Gastroesophageal sphincter (tissue), 4 donors: ENCODE measurements at places on chromosomes 4 and X. TPM values are rescaled to one million over a fixed set of nuclear protein-coding genes. Genes with fewer than 3 reads are reported as not detected.

DNA sequence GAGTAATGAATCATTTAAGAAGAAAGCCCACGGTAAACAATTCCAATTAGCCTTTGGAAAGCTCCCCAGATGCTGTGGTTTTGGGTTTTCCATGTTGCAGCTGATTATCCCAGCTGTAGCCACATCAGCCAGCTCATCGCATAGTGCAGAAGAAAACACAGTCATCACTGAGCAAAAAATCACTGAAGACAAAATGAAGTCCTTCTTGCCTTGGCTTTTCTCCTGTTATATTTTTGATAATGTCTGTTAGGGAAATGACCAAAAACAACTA lies 193.0 kb upstream of the C1QTNF7 start:
- no peak for ATAC-seq

GRCh38 chr4:8675383-8675782 lies 82.8 kb downstream of the CPZ start:
- no peak for ATAC-seq

DNA sequence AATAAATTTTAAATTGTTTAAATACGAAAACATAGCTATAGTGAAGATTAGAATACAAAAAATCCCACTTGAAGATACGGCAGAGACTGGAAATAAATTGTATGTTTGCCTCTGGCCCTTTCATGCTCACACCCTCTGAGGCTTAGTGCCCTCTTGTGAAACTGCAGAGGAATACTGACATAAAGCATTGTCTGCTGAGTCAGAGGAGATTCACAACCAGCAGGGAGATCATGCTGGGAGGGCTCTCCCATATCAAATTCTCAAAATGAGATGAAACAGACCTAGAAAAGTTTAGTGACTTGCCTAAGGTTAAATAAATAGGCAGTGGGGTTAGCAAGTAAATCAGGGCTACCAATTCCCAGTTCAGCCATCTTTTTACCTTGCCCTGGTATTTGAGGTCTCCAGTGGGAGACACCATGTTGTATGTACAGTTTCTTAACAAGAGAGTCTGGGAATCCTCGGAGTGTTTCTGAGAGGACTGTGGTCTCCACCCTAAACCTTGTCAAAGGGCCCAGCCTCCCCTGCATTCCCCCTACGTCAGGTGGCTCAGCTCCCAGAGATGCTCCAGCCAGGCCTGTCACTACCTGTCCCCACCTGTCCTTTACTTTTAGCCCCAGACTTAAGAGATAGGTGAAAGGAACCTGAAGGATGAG lies 581.4 kb upstream of the DIPK2B start:
- ATAC-seq: no peak

The DCX gene
- not detected for total RNA-seq

The CYTL1 gene
- 3.0 TPM for total RNA-seq

GRCh38 chrX:150476164-150476699 lies 92.2 kb upstream of the MTM1 start:
- ATAC-seq: no peak

The TRPC5OS gene
- not detected for total RNA-seq

- no peak for ATAC-seq
Observed at GRCh38 chr4:21655031-21655430, 293.5 kb downstream of the KCNIP4 start.

GRCh38 chr4:154616731-154617130 lies 4.3 kb upstream of the FGG start:
- no peak for ATAC-seq

- no peak for ATAC-seq
Observed at GRCh38 chrX:2784026-2784425, 32.2 kb downstream of the XG start.

GRCh38 chr4:20251796-20252655 lies at the start of gene SLIT2:
Gene SLIT2, plus strand, starts transcription at chr4:20251905. Its CDS starts 1,911 bp downstream, at chr4:20253816.
- ATAC-seq: peak; percentile 91

DNA sequence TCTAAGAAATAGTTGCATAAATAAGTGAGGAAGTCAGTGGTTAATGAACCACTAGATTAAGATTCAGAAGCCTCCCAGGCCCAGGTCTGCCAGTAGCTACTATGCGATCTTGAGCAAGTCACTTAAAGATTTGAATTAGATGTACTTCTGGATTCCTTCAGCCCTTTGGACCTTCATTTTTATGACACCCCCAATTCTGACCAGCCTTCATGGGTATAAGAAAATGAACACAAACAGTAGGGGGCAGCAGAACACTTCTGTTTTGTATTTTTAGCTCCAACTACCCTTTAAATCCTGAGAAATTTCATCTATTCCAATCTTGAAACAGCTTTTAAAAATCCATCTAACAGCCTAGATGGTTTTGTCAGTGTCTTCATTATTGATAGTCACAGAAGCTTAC lies 19.0 kb downstream of the TMEM47 start:
- no peak for ATAC-seq

The EDA gene
- total RNA-seq: 11.7 TPM

- ATAC-seq: no peak
Observed at GRCh38 chr4:67282749-67283148, 262.6 kb downstream of the CENPC start.

The GPR78 gene
- not detected for total RNA-seq

The MAGEC3 gene
- total RNA-seq: not detected

- ATAC-seq: no peak
Observed at GRCh38 chr4:170672381-170672965, 582.7 kb upstream of the AADAT start.

DNA sequence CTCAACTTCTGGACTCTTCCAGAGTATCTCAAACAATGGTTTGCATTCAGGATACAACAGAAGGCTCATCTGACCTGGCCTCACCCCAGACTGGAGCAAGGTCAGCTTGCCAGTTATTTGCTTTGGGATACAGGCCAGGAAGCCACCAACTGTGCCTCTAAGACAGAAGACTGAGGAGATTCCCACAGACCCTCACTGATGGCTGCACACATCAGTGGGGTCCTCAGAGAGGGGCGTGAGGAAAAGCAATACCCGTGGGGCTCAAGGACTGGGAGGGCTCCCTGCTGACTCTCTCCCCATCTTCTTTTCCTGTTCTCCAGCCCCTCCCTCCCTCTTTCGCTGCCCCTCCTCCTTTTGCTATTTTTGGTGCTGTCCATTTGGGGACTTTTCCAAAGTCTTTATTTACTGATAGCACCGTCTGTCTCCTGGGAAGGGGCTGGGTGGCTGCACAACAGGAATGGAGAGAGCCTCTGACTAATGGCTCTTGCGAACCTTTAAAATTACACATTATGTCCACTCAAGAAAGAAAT lies 23.2 kb downstream of the RELL1 start:
- no peak for ATAC-seq

- ATAC-seq: peak; percentile 90
Observed at GRCh38 chr4:80266253-80266901, at the start of gene FGF5. Gene FGF5, plus strand, starts transcription at chr4:80266664. Its CDS starts 161 bp downstream, at chr4:80266825.

DNA sequence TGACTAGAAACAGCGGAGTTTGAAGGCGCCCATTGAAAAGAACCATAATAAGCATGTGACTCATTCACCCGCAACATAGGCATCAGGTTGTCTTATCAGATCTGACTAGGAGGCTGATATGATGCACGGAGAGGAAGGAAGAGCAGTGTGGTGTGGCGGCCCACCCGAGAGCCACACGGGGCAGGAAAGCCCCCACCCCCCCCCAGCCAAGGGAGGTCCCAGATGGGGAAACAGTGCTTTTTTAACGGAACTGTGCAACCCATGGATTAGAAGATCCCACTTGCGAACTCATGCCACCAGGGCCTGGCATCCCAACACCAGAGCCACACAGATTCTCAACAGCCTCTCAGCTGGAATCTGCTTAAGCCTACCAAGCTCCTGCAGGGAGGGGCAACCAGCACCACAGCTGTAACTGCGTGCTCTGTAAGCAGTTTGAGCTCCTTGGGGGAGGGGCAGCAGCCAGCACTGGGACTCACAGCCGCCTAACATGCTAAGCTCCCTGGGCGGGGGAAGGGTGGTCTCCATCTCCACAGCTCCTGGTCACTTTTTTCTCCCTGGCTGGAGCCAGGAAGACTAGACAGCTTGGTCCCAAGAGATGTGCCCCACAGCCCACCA lies 466.2 kb downstream of the PDGFC start:
- ATAC-seq: no peak

DNA sequence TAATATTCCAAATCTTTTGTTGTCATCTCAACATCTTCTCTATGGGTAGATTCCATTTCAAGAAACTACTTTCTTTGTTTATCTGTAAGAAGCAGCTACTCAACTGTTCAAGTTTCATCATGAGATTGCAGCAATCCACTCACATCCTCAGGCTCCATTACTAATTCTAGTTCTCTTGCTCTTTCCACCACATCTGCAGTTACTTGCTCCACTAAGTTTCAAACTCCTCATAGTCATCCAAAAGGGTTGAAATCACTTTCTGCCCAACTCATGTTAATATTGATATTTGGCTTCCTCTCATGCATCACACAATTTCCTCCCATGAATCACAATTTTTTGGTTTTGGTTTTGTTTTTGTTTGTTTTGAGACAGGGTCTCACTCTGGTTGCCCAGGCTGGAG lies 35.7 kb downstream of the ADH5 start:
- no peak for ATAC-seq

DNA sequence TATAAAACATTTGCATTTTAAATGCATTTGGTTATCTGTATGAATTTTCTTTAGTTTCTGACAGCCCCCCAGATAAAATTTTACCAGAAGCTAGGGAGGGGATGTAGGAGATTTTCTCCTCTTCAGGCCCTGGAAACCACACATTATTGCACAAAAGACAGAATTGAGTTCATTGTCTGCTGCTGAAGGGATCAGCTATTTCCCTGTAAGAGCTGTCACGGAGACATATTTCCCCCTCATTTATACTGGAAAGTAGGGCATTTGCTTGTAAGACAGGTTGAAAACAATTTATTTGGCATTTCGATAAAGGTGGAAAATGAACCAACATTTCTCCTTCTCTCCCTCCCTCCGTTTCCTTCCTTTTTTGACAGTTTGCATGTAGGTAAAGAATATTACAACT lies 241.3 kb upstream of the LCORL start:
- ATAC-seq: no peak

GRCh38 chr4:123443401-123444289 lies 47.0 kb downstream of the SPRY1 start:
- ATAC-seq: no peak

- no peak for ATAC-seq
Observed at GRCh38 chrX:130330146-130330545, 9.6 kb upstream of the SLC25A14 start.
